Activated naive CD4-positive, alpha-beta T cell (primary cell): ENCODE measurements at places on chromosomes 16 and 17.

DNA sequence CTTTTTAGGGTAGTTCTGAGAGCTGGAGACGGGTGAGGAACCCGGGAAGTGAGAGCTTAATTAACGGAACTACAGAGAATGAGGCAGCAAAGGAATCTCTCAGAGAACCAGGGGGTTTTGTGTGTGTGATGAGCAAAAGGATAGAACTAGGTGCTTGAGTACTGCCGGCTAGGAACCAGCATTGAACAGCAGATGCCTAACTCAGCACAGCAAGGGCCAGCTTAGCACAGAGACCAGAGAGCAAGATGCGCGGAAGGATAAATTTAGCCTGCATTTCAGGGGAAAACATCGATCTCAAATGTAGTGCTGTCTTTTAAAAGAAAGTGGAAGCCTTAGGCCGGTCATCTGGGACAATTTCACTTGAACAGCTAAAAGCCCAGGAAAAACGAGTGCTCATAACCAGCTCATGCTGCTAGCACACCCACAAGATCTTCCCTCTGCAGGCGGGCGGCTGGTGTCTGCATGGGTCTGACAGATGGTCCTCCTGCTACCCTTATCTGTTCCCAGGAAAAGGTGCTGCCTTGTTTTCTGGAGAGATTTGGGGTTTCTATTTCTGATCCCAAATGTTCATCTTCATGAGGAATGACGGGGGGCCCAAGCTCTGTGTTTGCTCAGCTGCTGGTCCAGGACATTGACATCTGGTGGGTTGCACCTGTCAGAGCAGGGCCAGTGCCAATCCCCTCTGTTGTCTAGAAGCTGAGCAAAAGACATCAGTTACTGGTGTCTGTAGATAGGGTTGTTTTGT lies 103.9 kb downstream of the SOCS1 start:
- DNase-seq = no peak

GRCh38 chr17:44677136-44677535 lies 12.4 kb downstream of the CCDC43 start:
- DNase-seq = no peak

GRCh38 chr16:55147396-55147795 lies 176.6 kb upstream of the IRX6 start:
- no peak for DNase-seq

GRCh38 chr16:54123766-54124165 lies 162.8 kb downstream of the IRX3 start:
- DNase-seq = no peak

GRCh38 chr16:85602402-85603202 lies 10.5 kb upstream of the GSE1 start:
- DNase-seq = no peak

- no peak for DNase-seq
Measured at GRCh38 chr17:20925954-20926353, 116.9 kb downstream of the USP22 start.

- peak; percentile 80 for DNase-seq
Measured at GRCh38 chr16:22190081-22190775, 15.8 kb upstream of the EEF2K start.
